ENCODE measurements at places on chromosomes 1 and 21.

DNA sequence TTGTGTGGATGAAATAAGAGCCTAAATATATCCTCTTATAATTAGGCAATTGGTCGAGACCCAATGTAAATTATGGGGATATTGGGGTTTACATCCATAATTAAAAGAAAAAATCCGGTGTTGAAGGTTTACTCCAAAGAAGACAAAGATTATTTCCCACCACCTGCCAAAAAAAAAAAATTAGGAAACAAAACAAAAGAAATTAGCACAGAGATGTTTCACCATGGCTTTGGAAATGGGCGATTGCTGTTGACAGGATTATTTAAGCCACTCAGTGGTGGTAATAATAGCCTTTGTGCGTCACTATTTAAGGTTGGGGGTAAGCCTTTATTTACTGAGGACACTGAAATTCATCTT is 585 bp upstream of the GLRX2 start:
- DNase-seq = no peak

DNA sequence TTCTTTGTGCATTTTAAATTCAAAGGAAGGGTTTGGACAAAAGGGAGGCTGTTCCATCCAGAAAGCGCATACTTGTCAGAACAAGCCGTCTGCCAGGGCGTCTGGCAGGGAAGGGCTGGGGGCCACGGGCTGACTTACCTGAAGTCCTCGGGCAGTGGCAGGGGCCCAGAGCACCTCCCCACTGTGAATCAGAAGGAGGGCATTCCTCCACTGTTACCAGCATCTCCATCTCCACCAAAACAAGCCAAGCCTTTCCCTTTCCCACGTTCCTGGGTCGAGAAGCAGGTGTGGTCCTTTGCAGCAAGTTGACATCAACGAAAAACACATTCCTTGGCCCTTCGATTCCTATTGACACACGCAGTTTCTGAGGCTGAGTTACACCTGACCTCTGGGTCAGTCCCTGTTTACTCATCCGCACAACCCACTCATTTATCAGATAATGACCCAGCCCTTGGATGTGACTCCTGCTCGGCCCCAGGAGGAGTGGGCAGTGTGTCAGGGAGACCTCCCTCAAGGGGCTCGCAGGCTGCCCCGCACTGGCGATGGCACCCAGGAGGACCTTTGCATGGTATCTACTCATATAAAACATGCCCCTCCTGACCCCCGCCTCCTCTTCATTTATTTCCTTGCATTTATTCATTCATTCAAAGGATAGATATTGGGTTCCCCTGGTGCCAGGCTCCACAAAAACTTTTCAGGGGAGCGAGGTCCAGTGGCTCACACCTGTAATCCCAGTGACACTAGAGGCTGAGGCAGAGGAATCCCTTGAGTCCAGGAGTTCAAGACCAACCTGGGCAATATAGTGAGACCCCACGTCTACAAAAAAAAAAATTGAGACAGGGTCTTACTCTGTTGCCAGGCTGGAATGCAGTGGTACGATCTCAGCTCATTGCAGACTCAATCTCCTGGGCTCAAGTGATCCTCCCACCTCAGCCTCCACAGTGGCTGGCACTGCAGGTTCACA is 60.2 kb downstream of the TOMM20 start:
- DNase-seq = no peak

DNA sequence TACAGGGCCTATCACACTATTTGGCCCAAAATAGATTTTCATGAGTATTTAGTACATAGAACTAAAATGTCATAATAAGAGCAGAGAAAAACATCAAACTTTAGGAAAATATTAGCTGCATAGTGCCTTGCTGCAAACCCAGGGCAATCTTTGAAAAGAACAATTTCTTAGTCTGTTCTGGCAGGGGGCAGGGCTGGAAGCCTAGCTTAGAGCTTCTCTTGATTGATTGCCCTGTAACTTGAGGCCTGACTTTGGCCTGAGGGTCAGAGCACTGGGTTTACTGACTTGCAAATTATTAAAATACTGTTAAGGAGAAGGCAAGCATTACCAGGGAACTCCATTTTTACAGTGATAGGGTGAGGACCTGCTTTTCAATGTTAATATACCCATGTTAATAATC is 115.8 kb upstream of the SPAG17 start:
- no peak for DNase-seq

DNA sequence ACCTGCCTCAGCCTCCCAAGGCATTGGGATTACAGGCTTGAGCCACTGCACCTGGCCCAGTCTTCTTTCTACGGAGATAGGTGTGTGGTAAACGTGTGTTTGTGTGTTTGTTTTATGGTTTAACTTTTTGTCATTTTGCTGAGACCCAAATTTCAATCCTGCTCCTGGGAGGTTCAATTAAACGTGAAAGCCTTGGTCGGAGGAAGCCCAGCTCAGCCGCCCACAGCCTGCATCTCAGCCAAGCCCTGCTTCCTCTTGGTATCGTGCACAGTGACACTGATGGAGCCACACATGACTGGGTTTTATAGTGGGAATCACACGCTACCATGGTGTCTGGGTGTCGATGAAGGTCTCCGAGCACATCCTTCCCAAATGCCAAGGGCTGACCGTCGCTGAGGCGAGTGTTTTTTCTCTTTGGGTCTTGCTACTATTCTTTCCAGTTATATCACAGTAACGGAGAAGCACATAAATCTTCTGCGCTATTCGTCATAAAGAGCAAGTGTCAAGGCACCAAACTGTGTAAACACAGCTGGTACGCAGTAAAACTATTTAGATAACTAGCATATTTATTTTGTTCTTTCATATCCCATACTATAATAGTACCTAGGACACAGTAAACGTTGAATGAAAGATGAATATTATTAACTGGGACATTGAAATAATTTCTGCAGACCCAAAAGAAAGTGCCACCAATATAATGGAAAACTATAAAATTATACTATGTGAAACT is 39.3 kb downstream of the HLCS start:
- DNase-seq = no peak

DNA sequence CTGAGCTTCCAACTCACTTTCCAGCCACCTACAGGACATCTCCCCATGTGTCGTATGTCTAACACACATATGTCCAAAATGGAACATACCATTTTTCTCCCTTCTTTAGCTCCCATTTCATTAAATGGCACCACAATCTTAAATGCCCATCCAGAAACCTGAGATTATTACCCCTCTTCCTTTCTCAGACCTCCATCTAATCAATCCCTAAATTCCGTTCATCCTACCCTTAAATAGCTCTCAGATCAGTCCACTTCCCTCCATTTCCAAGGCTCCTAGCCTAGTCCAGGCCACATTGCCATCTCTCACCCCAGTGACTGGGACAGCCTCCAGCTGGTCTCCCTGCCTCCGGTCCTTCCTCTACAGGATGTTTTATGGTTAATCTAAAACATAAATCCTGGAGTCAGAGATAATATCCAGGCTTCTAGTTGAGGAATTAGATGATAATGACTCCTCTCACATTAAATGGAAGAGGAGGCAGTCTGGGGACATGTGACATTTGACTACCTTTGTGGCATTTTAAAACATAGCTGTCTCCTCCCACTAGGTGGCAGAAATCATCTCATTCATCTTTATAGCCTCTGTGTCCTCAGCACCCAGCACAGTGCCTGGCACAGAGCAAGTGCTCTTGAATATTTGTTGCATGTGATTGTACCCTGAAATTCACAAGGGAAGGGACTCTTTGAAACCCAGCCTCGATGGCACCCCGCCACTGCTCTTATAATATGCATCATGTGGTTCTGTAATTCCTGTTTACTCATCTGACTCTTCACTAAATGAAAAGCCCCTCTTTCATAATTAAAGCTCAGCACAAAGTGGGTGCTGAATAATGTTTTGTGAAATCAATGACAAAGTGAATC is 102.3 kb downstream of the TMEM53 start:
- no peak for DNase-seq

GRCh38 chr1:204871405-204872037 is 859 bp downstream of the NFASC start:
- DNase-seq = no peak

GRCh38 chr1:22325531-22326371 is 125.9 kb upstream of the ZBTB40 start:
- no peak for DNase-seq

DNA sequence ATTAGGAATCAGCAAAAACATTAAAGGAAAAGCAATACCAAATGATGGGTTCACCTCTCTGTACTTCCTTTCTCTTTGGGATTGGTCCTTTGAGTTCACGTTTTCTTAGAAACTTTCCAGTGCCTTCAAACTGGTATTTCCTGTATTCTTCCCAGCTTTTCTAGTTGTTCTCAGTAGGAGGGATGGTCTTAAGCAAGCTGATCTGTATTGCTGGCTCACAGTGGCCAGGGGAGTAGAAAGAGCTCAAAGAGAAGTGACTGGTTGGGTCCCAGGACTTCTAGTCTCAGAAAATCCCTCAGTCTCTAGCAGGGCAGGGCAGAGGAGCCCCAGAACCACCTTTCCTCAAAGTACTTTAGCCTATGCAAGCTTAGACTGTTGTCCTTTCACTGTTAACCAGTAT is 10.1 kb upstream of the USP24 start:
- no peak for DNase-seq

DNA sequence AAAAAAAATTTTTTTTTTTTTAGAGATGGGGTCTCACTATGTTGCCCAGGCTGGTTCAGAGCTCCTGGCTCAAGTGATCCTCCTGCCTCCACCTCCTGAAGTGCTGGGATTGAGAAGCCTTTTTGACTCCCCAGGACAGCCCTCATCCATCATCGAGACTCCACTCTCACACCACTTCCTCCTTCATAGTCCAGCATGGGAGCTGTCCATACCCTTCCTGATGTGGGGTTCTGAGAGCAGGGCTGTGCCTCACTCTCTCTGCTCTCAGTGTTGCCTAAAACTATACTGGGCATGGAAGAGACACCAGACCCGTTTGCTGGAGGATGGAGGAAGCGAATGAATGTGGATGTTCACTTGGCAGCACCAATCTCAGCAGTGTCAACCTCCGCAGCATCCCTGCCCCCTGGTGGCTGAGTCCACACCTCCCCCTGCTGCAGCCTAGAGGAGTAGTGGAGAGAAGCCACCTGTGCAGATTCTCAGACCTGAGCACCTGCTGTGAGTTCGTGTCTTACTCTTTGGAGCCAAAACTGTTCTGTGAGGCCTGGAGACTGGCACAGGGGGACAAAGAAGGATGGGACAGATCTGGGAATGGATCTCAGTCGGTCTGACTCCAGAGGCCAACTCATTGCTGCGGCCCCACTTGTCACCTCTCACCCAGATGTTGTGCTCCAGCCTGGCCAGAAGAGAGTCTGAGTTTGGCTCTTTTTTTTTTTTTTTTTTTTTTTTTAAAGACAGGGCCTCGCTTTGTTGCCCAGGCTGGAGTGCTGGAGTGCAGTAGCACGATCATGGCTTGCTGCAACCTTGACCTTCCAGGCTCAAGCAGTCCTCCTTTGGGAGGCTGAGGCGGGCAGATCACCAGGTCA is 17.7 kb downstream of the TINAGL1 start:
- DNase-seq = no peak

DNA sequence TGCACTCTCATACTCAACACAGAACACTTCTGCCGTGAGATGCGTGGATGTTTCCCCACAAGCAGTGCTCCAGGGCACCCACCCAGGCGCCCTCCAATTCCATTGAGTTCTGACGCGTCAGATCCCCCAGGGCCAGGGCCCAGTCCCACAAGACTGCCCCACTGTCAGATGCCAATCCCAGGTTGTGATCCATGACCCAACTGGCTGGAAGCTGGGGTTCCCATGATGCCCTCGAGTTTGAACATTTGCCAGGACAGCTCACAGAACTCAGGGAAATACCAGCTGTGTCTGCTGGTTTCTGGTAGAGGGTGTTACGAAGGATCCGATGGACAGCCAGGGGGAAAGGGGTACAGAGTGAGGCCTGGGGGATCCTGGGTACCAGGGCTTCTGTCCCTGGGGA is 58.4 kb downstream of the AGPAT3 start:
- no peak for DNase-seq

- DNase-seq = no peak
These were observed 1.6 kb upstream of the PIGK start for GRCh38 chr1:77220687-77221463.

DNA sequence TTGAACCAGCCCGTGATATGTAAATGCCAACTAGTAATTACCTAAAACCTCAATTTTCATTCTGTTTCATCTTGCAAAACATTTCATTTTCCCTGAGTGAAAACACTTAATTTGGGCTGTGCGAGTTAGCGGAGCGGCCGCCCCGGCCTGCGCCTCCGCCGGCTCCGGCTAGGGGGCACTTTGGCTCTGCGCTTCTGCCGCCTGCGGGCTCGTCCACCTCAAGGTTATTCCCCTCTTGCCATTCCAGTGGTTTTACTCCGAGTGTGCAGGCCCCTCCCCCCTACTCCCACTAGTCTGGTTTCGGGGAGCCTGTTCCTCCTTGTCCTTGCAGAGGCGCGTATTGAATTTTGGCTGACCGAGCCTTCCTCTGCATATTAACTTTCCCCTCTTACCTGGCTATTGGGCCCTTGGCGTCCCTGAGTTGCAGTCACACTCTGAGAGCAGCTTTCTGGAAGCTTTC is 55.6 kb downstream of the PEX14 start:
- no peak for DNase-seq

DNA sequence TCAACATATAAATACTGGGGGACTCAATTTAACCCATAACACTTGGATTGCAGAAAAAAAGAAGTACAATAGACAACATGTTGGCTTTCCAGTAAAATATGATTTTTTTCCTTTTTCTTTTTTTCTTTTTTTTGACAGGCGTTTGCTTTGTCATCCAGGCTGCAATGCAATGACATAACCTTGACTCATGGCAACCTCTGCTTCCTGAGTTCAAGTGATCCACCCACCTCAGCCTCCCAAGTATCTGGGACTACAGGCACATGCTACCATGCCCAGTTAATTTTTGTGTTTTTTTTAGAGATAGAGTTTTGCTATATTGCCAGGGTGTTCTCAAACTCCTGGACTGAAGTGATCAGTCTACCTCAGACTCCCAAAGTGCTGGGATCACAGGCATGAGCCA is 1512.0 kb upstream of the PRMT6 start:
- DNase-seq = no peak
